ENCODE measurements at places on chromosomes 4 and X.

DNA sequence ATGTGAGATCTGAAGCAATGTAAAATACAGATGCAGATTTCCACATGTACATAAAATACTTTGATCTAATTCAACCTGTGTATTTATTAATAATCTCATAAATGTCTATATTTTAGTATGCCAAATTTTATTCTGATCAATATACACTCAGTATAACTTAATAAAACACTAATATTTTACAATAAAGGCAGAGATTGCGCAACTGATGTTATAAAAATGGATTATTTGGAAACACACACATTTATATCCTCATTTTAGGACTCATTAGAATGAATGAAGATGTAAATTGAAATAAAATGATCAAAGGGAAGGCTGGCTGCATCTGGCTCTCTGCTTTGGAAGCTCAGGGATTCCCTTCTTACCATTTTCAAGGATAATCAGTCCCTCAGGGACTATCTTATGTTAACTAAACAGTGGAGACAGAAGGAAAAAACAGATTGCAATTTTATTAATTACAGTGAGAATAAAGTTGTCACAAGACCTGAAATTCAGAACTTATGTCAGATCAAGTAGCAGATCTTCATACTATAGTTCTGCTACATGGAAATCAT, 900.9 kb upstream of the EPHA5 start:
- DNase-seq = no peak

GRCh38 chr4:151436093-151436518, 27.1 kb downstream of the FHIP1A start:
- no peak for DNase-seq

DNA sequence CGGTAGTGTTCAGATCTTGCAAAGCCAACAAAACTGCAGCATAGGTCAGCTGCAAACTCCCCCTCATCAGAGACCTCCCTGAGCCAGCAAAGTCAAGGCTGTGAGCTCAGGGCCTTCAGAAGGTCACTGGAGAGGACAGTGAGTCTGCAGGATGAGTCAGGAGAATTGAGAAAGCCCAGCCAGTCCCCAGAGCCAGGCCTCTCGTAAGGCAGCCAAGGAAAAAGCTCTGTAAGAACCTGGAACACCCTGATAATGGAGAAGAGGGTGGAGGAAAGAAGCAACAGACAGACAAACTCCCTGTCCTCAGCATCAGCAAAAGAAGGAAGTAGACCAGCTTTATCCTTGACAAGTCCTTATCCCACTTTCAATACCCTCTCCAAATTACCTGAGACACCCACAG, 33.0 kb downstream of the GRIA3 start:
- DNase-seq = no peak

DNA sequence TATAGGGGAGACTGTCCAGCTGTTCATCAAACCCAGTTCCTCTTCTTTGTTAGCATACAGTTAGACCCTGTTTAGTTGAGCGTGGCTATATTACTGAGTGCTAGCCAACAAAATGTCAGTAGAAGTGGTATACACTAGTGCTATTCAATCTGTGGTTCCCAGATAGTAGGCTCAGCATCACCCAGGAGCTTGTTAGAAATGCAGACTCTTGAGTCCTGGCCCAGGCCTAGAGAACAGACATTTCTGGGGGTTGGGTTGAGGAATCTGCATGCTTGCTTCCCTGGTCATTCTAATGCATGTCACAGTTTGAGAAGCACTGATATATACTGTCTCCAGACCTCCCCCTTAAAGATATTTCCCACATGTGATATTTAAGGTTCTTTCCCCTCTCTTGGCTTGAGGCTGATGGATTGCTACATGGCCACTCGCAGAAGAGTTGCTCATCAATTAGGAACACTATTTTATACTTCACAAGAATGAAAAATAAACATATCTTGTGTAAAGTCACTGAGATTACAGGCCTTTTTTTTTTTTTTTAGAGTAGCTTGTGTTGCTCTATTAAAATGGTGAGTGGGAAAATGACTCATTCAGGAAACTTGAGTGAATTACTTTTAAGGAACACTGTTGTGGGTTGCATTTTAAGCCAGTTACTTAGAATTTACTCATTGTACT, 289.0 kb downstream of the STIM2 start:
- no peak for DNase-seq

DNA sequence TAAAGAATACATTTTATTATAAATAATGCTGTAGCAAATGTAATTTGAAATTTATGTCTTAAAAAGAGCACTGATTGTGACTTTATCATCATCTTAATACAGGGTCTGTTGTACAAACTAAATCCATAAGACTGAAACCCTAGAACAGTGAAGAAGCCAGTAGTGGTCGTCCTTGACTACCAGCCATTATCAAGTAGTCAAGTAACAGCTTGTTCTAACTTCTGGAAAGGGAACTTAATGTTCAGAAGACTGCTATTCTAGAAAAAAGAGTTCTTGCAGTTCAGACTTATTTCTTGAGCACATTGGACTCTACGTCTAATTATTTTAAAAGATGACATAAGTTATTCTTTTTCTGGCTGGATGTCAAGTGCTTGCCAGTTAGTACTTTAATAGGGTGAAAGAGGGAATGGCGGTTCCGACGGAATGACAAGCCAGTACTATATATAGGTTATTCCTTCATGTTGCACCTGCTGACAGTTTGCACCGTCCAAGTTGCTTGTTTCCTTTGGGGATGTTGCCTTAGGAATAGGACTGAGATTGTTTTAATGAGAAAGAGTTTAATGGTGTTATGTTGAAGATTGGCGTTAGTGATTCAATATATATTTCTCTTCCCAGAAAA, 109.9 kb downstream of the RAPGEF2 start:
- DNase-seq = no peak

GRCh38 chr4:128006592-128006991, 41.4 kb downstream of the ABHD18 start:
- DNase-seq = no peak

DNA sequence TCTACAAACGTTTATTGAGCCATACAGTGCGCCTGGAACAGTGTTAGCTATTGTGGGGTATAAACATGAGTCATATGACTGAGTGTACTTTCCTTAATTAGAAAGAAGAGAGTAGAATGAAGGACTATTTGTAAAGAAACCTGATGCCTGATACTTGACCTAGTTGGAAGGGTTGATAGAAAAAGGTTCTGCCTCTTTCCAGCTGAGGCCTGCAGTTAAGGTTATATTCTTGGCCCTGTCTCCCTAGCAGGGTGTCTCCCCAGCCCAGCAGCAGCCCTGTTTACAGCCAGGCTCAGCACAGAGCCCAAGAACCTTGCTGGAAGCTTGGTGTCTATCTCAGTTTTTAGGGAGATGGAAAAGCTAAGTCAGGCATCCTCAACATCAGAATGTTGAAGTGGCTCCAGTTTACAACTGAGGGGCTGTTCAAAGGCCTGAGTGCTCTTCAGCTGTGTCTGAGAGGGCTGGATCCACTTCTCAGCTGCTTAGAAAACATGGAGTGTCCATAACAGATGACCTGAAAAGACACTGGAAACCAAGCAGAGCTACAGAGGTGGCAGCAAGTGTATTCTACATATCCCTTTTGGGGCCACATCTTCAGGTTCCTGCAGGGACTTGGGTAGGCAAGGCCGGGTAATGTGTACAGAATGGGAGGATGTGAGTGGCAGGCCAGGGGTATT, 21.6 kb downstream of the NYX start:
- no peak for DNase-seq

DNA sequence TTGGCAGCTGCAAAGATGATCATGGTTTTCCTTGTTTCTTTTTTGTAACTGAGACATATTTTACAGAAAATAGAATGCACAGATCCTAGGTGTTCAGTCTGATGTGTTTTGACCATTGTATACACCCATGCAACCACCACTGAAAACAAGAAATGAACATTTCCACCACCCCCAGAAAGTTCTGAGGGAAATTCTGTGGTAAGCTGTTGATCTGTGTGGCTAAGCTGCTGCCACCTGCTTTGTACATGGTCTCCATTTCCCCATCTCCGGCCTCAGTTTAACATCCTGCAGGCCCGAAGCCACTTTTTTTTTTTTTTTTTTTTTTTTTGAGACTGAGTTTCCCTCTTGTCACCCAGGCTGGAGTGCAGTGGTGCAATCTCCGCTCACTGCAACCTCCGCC, 65.3 kb downstream of the NYX start:
- no peak for DNase-seq

GRCh38 chr4:126766241-126766640, 866.5 kb upstream of the INTU start:
- no peak for DNase-seq

DNA sequence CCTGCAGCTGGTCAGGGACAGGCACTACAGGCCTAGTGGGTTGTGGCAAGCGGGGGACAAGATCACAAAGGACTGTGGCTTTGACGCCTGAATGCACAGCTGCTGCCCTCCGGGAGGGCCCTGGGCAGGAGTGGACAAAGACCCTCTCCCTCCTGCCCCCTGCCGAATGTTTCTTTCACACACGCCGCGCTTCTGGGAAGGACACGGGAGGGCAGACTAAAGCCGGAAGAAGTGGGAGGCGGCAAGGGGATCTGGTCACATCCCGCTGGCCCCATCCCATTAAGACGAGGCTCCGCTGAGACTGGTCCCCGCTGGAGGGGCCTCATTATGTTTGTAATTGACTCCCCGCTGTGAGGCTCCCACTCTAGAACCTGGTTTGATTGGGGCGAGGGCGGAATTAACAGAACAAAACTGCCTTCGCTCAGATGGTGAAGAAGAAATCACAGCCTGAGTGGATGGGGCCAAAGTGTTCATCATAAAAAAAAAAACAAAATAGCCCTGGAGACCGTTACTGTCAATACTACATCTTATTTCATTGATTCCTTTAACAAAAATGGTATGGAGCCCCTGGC, 37.8 kb upstream of the PSAPL1 start:
- no peak for DNase-seq

DNA sequence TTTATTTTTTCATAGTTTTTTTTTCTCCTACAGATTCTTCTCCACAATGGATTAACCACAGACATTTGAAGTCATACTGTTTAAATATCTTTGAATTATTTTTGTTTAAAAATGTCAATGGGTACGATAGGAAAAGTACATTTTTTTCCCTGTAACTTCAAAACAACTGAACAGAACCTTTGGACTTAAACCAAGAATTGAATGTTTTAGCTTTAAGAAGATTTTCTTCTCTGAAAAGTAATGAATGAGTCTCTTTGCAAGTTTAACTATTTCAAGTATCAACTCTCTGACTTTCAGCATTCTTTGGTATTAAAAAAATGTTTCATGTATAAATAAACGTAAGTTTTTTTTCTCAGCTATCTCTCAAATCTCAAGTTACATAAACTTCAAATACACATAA, 364.3 kb downstream of the FBXO8 start:
- no peak for DNase-seq

GRCh38 chr4:120749445-120750151, 172.9 kb downstream of the PRDM5 start:
- no peak for DNase-seq

DNA sequence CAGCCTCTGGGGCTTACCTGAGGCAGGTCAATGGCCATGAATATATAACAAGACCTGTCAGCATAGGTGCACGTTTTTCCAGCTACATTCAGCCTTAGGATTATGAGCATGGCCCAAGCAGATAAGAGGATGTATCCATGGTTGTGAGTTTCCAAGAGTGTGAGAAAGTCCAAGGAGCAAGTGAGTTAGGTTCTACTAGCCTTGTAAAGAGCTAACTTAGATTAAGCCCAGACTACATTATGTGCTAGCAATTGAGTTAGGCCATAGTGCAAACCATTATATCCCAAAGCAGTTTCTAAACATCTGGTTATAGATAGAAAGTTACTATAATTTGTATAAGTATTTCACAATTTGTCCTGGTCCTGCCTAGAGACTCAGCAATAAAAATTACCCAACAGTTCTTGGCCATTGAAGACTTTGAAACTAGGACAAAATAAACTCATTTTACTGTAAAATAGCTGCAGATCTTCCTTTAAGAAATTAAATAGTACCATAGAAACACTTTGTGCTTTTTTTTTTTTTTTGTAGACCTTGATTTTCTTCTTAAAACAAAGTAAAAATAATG, 312.0 kb downstream of the CAMK2D start:
- DNase-seq = no peak

DNA sequence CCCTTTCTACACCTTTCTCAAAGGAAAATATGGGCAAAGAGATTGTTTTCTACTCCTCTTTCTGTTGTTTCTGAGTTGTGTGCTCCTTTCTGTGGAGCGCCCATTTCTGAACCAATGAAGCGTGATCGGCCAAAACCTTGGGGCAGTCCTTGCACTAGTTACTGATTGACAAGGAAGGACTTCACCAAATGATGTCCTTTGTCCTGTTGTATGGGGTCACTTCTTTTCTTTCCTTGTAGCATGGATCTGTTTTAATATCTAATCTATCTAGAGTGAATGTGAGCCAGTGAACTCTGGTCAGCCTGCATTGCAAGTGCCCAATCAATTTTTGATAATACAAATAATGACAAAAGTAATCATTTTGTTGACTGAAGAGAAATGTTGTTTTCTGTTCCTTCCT, 94.5 kb downstream of the EGF start:
- no peak for DNase-seq

GRCh38 chrX:10244915-10245622, 88.3 kb downstream of the CLCN4 start:
- DNase-seq = no peak

DNA sequence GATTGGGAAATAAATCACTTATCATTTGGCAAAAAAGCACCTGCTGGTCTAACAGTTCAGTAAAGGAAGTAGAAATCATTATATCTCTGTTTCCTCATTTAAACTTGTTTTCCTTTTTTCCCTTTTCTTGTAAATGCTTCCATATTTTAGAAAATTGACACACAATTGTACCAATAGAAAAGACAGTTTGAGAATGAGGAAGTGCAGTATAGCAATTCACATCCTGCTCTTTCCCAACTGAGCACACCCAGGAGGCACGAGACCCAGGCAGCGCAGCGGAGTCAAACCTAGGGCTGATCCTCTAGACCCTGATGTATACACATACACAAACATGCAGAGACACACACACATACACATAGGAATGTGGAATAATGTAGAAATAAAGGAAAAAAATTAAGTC, 74.8 kb upstream of the PACRGL start:
- DNase-seq = no peak

GRCh38 chrX:45400027-45400779, 199.5 kb upstream of the DIPK2B start:
- no peak for DNase-seq

- no peak for DNase-seq
Observed at GRCh38 chrX:2811271-2811670, 17.5 kb upstream of the GYG2 start.

- DNase-seq = no peak
Observed at GRCh38 chr4:123786920-123787319, 390.3 kb downstream of the SPRY1 start.

DNA sequence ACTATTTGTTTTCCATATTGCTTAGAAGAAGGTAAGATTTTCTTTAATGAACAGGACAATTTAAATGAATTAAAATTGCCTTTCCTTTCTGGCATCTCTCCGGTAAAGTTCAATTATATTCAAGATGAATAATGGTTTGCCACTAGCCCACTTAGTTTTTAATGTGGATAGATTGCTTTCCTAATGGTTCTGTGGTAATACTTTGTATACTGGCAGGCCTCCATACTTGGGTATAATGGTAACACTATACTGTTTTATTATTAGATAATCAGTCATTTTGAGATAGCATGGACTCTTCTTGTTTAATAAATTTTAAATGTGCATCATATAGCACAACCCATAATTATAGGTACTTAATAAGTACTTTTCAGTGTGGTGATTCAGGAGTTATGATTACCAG, 89.5 kb downstream of the ELOVL6 start:
- DNase-seq = no peak

Measured in activated gamma-delta T cell treated with Interleukin-2 at 50 U/mL for 16 hours (primary cell).